Non-pigmented ciliary epithelial cell (primary cell): ENCODE measurements at places on chromosomes 5 and 9.

DNA sequence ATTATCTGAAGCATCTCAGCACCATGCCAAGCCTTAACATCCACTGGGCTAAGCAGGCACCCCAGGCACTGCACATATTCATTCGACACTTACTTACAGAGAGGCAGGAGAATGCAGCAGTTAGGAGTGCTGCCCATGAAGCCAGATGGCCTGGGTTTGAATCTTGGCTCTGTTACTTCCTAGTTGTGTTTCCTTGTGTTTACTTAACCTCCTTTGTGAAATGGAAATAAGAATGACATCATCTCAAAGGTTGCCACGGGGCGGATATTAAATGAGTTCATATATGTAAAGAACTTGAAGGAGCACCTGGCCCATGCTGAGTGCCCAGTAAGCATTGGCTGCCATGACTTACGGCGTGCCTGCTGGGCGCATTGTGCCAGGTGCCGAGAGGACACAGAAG lies 565.2 kb downstream of the CDK5RAP2 start:
- DNase-seq: no peak

GRCh38 chr5:68172314-68172713 lies 43.2 kb upstream of the PIK3R1 start:
- DNase-seq: no peak

- no peak for DNase-seq
These were observed 995.4 kb upstream of the WWC1 start for GRCh38 chr5:167296066-167296465.

GRCh38 chr9:121709798-121710197 lies 58.4 kb downstream of the DAB2IP start:
- DNase-seq: no peak

DNA sequence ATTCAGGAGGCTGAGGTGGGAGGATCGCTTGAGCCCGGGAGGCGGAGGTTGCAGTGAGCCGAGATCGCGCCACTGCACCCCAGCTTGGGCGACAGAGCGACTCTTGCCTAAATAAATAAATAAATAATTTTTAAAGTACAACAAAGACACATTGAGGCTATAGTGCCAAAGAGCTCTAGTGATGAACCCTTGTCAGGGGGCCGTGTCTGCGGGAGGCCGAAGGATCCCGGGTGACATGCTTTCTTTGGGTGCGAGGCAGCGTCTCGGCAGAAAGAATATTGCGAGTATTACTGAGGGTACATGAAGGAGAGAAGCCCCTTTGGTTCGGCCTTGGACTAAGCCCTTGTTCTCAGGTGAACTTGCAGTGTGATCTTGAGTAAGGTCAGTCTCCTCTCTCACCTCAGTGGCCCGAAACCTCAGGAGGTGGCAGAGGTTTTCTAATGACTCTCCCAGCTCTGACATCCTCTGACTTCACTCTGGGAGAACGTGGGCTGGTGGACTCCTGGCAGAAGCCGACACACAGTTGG lies 397 bp upstream of the RECK start:
- no peak for DNase-seq

- no peak for DNase-seq
These were observed 62.2 kb downstream of the COX7C start for GRCh38 chr5:86679949-86680348.

DNA sequence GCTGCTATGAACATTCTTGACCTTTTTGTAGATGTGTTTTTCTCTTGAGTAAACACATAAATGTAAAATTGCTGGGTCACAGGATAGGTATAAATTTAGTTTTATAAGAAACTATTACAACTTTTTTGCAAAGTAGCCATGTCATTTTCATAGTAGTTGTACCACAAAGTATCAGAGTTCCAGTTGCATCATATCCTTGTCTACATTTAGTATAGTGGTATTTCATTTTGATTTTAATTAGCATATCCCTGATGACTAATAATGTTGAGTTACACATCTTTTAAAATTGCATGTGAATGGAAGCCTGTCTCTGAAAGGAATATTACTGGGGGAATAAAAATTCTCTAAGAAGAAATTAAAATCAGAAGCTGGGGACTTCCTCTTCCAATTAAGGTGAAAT lies 85.4 kb downstream of the TMEM161B start:
- DNase-seq: no peak
